ENCODE measurements at places on chromosomes 5 and 9.

DNA sequence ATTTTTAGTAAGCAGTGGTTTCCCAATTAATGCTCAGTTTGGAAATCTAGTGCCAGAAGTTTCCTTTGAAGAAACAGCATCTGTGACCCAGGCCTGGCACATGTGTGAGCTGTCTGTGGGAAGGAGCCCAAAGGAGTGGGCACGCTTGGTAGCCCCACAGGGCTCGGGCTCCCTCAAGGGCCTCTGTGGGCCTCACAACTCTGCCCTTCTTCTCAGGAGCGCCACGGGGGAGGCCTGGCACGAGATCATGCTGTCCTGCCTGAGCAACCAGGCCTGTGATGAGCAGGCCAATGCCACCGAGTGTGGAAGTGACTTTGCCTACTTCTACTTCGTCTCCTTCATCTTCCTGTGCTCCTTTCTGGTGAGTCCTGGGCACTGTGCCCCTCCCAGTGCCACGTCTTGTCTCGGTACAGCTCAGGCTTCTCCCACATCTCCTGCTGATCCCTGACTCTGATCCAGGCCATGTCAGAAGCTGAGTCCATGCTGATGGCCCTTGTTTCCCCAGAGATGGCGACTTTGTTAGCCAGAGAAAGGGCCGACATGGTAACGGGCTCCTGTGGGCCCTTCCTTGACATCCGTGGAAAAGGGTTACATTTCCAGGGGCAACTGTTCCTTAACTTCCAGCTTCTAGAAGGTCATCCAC, 200.4 kb downstream of the CACNA1B start:
- DNase-seq = no peak

DNA sequence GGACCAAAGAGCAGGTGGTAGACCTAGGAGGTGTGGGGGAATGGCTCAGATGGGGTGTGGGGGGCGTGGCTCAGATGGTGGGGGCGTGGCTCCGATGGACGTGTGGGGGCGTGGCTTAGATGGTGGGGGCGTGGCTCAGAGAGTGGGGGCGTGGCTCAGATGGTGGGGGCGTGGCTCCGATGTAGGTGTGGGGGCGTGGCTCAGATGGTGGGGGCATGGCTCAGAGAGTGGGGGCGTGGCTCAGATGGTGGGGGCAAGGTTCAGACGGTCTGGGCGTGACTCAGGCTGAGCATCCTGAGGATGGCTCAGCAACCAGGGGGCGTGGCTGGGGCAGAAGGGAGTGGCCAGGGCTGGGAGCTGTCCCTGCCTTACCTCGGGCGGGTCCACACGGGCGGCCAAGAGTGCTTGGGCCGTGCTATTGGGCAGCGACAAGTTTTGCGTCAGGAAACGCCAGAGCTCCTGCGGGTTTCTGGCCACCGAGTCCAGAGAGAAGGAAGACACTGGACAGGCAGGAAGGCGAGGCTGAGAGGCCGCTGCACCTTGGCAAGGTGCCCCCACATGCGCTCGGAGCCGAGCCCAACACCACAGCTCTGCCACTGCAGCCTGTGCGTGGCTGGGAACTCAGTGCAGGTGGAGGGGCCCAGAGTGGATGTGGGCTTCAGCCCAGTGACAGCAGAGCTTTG, 5.9 kb downstream of the ABCA2 start:
- peak; percentile 97 for DNase-seq

- DNase-seq = no peak
Measured at GRCh38 chr5:142819825-142820224, 49.6 kb downstream of the ARHGAP26 start.

- DNase-seq = no peak
Measured at GRCh38 chr5:108728566-108729241, 19.0 kb upstream of the FER start.

GRCh38 chr5:114360357-114360756, 1.5 kb upstream of the KCNN2 start:
- no peak for DNase-seq

DNA sequence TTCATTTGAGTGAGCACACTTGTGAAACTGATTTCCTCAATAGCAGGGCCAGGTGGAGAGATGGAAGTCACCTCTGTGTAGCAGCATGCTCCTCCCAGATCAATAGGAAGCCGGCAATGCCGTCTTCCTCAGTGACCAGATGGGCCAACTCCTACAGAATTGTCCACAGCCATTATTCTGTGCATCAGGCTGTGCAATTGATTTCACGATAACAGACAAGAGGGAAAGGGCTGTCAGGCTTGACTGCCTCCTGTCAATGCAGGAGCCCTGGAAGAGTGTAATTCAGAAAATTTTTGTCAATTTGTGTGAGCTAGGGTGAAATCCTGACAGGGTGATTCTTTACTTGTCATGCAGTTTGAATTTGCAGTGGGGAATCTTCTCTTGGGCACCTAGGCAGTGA, 838.4 kb upstream of the NUDT12 start:
- no peak for DNase-seq

Measured in globus pallidus (tissue), 1 donor.